ENCODE measurements at places on chromosomes 1 and 21. TPM values are rescaled to one million over a fixed set of nuclear protein-coding genes. Genes with fewer than 3 reads are reported as not detected.
A peak's percentile ranks its signal among the peaks of the same experiment; 100 is the strongest.

The ADAMTSL4 gene
- total RNA-seq = 2.7 TPM

The CCDC185 gene
- not detected for total RNA-seq

DNA sequence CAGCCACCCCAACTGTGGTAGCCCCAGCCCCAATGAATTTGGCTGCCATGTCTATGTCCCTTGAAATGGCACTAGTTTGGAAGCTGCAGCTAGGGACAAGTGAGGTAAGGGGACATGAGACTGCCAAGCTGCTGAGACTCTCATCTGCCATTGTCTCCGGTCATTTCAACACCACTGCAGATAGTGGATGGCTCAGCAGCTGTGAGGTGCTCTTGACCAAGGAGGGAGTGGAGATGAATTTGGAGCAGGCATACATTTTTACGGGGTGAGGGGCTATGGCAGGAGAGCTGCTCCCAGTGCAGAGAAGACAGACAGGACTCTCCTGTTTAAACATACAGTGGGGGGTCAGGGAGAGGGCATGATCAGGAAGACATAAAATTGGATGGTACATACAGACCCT, 315.5 kb upstream of the CAMK1G start:
- DNase-seq = no peak

GRCh38 chr1:14372526-14372925, 226.0 kb upstream of the KAZN start:
- DNase-seq = no peak

DNA sequence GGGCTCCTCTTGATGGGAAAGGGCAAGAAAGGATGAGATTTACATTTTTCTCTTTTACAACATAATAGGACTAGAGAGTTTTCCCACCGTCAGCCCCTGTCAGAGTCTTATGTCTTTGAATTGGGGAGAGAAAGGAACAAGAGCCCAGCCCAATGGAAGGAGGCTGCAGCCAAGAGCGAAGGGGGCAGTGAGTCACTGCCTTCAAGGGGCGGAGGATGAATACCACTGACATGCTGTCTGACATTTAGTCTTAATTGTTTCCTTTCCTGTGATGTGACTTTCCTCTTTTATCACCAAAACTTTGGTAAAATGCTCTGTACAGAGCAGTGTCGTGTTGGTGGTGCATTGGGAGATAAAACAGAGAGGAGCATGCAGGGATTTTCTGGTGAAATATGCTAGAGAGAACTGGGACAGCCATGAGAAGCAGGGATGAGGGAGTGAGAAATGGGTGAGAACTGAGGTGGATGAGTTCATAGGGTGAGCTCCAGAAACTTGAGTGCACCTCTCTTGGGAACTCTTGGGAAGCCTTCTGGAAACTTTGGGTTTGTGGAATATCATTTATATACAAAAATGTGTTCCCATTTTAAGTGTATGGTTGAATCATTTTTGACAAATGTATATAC, 179.9 kb upstream of the FGGY start:
- DNase-seq = no peak

GRCh38 chr1:59520827-59521418, 224.0 kb downstream of the FGGY start:
- DNase-seq = peak; percentile 52

The MRTO4 gene
- total RNA-seq = 50.5 TPM

DNA sequence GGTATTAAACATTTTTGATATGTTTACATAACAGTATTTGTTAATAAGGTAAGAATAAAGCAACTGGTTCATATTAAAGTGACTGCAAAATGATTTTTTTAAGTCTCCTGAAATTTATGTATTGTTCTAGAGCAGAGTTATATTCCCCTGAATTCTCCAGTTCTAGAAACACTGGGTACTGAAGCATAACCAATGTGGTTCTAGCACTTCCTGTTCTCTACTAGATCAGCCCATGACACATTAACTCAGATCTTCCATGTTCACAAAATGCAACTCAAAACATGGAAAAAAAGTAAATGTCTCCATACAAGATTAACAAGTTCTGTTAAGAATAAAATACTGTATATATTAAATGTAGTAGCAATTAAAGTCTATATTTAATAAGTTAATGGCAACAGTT, 3.9 kb downstream of the NEGR1 start:
- no peak for DNase-seq

DNA sequence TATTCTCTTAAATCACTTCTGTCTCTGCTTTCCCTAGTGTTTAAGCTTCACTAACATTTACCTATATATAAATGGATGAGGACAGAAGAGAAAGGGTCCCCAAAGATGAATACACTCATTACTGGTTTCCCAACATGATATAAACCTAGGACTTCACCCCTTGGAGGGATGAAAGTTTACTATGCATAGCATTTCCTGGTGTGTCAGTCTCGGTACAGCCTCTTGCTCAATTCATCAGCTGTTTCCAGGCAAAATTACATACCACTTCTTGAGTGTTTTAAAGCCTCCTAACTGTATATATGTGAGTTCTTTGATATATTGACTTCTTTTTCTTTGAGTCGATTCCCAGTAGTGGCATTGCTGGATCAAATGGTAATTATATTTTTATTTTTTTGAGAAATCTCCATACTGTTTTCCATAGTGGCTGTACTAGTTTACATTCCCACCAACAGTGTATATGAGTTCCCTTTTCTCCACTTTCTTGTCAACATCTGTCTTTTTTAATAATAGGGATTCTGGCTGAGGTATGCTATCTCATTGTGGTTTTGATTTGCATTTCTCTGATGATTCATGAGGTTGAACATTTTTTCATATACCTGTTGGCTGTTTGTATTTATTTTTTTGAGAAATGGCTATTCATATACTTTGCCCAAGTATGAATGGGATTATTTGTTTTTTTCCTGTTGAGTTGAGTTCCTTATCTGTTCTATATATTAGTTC, 259.3 kb upstream of the CACYBP start:
- DNase-seq = no peak

All from Caki2 (cell line).